ENCODE measurements at places on chromosomes 1 and 21.
A peak's percentile ranks its signal among the peaks of the same experiment; 100 is the strongest.

- DNase-seq: no peak
Measured at GRCh38 chr1:163538667-163539066, 216.9 kb downstream of the NUF2 start.

- no peak for DNase-seq
Measured at GRCh38 chr1:54376430-54377039, 29.7 kb downstream of the SSBP3 start.

- DNase-seq: no peak
Measured at GRCh38 chr1:70109241-70109640, 96.1 kb downstream of the LRRC40 start.

DNA sequence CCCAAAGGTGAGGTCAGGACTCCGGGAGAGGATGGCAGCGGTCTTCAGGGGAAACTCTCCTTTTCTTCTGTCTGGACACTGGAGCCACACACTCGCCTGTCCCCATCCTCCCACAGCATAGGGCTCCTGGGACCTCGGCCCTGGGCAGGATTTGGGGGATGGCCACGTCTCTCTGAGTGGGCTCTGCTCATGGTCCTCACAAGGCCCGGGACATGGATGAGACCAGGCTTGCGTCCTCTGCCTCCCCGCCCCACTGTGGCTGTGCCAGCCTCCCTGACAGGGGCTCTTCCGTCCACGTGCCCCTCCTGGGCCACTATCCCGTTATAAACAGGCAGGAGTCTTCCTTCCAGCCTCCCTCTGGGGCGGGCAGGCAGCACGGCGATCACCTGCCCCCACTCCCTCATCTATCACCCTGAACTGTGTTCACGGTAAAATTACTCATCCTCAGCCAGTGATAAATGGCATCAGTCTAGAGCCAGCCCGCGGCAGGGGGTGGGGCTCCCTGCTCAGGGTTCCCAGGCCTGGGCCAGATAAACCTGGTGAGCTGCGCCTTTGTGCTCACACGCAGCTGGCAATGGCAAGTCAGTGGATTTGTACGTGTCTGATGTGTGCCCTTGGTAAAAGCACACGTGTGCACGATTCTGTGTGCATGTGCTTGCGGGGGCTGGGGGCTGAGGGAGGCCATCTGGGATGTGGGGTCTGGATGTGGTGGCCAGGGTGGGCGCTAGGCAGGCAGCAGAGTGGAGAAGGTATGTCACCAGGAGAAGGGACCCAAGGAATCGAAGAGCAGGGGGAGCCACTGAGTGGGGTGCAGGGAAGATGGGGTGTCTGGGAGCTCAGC is 12.6 kb upstream of the SAMD11 start:
- DNase-seq: no peak

DNA sequence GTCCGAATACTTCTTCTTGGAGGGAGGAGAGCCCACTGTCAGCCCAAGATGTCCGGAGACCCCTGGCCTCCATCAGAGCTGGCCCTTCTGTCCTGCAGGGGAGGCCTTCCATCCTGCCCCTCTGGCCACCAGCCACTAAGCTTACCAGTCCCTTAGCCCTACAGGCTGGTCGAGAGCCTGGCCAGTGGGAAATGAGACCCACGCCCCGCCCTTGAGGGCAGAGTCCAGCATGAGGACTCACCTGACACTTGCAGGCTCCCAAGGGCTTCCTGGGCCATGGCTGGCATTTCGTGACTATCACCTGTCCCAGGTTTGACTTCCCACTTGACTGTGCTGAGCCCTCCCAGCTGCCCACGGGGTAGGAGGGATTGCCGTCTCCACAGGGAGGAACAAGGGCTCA is 361.8 kb upstream of the VAMP3 start:
- DNase-seq: no peak

GRCh38 chr1:184002071-184002470 is 35.5 kb downstream of the COLGALT2 start:
- DNase-seq: no peak

DNA sequence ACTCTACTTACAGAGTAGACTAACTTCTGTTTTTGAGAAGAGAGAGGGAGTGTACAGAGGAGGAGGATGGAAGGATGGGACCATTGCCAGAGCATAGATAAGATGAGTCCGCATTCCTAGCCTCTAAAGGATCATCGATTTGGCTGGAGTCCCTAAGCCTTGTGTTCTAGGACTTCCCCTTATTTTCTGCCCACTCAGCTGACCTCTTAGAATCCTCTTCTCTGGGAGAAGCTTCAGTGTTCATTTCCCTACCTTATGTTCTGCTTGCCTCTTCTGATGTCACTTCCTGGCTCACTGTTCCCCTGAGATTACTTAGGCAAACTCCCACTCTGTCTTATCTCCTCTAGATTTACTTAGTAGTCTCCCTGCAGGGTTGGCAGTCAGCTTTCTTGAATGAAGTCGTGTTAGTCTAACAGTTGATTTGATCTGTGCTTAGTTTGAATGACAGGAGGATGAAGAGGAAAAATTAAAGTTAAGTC is 156.7 kb downstream of the SYT2 start:
- no peak for DNase-seq

GRCh38 chr1:19533626-19534025 is 48.3 kb upstream of the CAPZB start:
- DNase-seq: no peak

DNA sequence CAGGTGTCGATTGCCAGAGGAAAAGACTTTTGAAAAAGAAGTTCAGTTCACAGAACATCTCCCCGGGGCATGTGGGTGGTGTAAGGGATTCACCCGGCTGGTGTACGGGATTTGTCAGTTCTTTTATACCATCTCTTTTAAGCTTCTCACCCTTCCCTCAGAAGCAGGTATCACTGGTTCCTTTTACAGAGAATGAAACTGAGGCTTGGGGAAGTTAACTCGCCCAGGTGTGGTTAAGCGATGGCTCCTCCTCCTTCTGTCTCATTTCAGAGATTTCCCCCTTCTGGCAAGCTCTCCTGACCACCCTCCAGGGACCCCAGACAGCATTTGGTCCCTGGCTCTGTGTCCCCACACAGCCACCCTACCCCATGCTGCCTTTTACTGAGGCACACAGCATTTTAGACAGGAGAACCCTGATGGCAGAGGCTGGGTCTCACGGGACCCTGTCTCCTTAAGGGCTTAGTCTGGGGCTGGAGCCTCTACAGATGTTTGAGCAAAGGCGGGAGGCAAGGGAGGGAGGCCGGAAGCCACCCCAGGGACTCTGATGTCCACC is 2.8 kb upstream of the ECE1 start:
- DNase-seq: no peak

DNA sequence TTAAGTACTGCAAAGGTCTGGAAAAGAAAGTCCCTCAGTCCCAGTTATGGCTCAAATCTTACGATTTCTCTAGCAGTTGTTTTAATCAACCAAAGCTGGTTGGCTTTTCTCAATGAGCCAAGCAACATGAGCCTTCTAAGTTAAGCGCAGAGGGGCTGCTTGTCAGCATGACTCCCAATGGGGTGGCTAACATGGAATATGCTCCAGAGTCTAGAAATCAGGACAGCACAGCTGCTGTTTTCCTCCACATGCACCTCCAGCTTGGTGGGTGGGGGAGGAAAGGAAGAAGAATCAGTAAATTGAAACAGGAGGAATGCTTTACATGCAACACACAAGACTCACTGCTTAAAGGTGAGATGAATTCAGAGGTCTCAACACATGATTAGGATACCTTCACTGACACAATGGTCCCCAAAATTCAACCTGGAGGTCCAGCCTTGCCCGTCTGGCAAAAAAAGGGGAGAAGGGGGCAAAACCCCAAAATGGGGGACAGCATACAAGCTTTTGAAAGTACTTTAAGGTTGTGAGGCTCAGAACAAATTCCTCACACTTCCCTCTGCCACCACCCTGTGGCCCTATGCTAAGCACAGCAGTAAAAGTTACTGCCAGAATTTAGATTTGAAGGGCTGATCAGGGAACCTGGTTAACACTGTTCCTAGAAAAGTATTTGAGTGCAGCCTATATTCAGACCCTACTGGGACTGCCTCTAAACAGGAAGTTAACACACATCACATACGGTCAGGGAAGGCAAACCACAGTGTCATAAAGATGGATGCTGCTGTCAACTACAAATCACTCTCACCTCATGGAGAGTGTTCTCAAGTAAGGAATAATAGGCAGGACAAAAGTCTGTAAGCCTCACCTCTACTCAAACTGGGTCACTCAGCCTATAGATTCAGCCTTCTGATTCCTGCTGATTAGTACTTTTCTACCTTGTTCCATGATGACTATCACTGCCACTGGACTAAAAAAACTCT is 2.6 kb downstream of the GATAD2B start:
- no peak for DNase-seq

GRCh38 chr1:243729956-243730355 is 120.1 kb downstream of the AKT3 start:
- no peak for DNase-seq

GRCh38 chr1:64410217-64410616 is 59.7 kb upstream of the CACHD1 start:
- no peak for DNase-seq

DNA sequence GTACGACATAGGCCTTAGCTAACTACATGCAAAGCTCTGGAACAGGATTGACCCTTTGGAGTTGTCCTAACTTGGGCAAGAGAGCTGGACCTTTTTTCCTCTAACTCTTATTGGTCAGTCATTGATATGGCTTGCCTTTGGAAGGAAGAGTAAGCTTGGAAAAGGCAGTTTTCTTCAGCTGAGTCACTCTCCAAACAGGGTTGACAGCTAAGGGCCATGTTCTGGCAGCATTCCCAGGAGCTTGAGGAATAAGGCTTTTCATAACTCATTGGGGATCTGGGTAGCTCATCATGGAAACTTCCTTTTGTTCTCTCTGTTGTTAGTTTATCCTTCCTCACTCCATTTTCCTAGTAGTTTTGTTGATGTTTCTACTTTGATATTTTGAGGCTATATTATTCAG is 14.5 kb upstream of the ERRFI1 start:
- DNase-seq: no peak

- DNase-seq: no peak
Measured at GRCh38 chr21:15423676-15424445, 305.9 kb upstream of the USP25 start.

DNA sequence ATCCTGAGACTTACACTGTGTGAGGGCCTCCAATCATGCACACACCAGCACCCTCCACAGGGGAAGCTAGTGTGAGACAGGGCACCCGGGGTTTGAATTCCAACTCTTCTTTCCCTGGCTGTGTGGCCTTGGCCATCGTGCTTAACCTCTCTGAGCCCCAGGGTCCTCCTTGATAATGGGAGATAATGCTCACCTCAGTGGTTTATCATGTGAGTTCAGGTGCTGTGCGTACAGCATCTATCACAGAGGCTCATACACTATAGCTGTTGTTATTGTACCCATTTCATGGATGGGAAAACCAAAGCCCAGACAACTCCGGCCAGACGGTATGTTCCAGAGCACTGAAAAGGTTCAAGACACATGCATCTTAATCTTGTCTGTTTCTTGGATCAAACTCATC is 16.0 kb upstream of the UBXN10 start:
- no peak for DNase-seq

DNA sequence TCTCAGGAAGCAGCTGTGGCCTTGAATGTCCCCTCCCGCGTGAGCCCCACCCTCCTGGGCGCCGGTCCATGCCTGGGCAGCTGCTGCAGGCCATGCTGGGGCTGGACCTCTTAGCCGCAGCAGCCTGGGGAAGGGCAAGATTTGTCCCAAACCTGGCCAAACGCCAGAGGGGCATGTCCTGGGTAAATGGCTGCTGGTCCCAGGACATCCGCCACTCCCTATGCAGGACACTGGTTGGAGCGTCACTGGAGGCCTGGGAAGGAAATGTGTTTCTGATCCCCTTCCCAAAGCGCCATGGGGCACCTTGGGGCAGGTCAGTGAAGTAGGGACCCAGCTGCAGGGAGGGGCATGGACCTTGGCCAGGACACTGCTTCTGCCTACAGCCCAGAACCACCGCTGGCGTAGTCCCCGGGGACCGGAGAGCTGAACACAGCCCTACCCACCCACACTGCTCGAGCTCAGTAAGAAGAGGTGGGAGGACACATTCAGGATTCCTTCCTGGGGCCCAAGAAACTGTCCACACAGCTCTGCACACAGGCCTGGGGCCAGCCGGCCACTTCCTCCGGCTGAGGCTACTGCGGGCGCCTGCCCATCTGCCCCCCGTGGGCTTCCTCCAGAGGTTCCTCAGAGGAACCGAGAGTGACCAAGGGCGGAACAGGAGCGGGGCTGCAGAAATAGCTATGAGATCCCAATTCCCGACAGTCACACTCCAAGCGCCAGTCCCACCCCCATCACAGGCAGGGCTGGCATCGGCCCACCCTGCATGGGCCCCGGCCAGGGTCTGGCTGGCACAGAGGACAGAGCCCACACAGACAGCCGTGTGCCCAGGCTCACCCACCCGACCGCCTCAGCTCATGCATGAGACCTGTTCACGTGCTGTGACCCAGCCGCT is 10.8 kb upstream of the PLEKHG5 start:
- DNase-seq: no peak

- DNase-seq: no peak
Measured at GRCh38 chr21:45834026-45834715, 147.4 kb upstream of the COL6A1 start.

DNA sequence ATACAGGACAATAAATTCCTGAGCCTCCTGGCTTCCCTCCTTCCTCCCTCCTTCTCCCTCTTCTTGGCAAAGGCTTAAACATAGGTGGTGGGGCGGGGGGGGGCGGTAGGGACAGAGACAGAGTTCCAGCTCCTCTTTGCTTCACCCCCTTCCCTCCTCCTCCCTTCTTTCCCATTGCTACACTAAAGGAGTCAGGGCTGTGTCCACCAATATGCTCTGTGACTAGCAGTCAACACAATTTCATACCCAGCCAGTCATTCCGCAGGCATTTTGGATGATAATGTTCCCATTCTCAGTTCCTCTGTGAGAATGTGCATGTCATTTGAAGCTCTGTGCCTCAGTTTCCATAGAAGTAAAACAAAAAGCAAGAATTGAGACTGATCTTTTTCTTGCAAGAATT is 1.7 kb downstream of the LMOD1 start:
- DNase-seq: no peak

- no peak for DNase-seq
Measured at GRCh38 chr1:185054365-185055060, 9.2 kb downstream of the RNF2 start.

- DNase-seq: peak; percentile 90
Measured at GRCh38 chr1:201702936-201703335, 126.0 kb upstream of the IPO9 start.

DNA sequence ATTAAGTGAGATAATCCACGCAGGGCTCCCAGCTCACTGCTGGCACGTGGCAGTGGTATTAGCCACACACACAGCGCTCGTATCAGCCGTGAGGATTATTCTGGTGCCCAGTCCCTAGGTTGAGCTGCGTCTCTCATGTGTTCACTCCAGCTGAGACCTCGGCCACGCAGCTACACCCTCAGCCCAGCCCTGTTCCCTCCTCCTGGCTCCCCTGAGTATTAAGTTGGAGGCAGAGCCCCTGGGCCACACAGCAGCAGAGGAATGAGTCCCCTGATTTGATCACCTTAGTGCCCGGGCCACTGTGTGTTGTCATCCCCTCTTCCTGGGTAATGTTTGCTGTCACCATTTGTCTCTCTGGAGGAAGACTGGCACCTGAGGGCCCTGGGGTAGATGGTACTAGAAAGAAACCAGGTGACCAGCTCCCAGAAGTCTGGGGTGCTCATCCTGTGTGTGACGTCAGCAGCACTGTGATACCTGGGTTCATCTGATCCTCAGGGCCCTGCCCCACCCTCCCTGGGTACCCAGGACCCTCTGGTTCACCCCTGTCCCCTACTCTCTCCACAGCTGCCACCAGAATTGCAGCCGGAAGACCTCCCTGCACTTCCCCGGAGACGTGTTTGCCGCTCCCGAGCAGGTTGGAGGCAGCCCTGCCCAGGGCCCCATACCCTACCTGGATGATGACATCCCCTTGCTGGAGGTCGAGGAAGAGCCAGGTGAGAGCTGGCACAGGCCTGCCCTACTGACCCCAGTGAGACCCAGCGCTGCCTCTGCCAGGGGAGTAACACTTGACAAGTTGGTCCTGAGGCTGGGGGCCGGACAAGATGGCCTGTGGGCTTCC is 40.1 kb downstream of the DISP3 start:
- no peak for DNase-seq
